Mucosa of gallbladder (tissue), 1 donor: ENCODE measurements at places on chromosomes 7 and 10. TPM values are rescaled to one million over a fixed set of nuclear protein-coding genes. Genes with fewer than 3 reads are reported as not detected.

GRCh38 chr10:62058476-62058875 is 157.0 kb downstream of the ARID5B start:
- DNase-seq = no peak

- no peak for DNase-seq
Observed at GRCh38 chr7:144885478-144885877, 49.6 kb upstream of the TPK1 start.

DNA sequence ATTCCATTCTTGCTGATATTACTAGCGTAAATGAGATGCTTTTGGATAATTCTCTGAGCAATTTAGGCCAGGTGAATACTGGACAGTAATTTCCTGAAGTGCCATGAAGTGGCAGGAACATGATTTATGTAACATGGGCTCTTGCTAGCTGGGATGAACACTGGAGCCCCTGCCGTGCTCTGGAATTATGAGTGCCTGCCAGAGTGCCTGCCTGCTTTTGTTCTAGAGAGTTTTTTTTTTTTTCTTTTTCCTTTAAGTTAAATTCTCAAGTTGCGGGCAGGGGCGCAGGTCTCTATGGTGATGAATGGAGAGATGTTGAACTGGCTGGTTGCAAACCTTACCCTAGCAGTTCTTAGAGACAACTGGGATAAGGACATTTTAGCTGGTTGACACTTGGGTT is 165.9 kb downstream of the AUTS2 start:
- DNase-seq = no peak

CLEC2L gene
- not detected for total RNA-seq

NPC1L1 gene
- 61.3 TPM for total RNA-seq
